Stimulated activated CD8-positive, alpha-beta memory T cell treated with anti-CD3 and anti-CD28 coated beads, Interleukin-4, amount 100 ng/mL, for 1 hour (primary cell): ENCODE measurements at places on chromosomes 1 and 21.

DNA sequence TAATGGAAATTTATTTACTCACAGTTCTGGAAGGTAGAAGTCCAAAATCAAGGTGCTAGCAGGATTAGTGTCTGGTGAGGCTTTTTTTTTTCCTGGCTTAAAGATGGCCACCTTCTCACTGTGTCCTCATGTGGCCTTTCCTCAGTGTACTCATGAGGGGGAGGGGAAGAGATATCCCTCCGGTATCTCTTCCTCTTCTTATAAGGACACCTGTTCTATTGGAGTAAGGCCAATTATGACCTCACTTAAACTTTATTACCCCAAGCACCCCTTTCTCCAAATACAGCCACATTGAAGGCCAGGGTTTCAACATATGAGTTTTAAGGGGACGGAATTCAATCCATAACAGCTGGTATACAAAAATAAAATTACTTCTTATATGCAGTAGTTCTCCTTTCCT lies 203.7 kb upstream of the C1orf87 start:
- DNase-seq: no peak

DNA sequence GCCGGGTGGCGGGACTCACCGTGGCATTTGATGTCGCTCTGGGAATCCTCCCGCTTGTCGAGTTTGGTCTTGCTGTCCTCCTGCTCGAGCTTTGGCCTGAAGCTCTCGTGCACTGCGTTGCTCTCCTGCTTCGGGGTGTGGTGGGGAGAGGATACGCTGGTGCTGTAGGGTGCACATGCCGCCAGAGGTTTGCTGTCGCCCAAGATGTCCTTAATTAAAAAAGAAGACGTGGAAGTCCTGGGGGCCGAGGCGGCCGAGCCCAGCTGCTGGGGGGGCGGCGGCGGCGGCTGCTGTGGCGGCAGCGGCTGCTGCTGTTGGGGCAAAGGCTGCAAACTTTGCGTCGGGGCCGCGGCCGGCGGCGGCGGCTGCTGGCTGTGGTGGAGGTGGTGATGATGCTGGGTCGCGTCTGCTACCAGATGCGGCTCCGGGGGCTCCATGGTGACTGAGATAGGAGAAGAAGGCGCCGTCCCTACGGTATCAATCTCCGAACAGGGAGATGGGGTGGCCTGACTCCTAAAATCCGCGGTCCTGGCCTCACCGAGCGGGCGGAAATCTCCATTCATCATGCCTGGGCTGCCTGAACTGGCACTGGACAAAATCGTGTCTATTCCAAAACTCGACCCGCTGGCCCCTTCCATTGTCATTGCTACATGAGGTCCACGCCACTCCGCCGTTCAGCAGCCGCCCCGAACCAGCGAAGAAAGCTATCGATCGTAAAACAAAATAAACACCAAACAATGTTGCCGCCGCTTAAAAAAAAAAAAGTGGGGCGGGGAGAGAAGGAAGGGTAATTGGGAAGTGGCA lies at the start of gene BARHL2:
Gene BARHL2 (minus strand): TSS at position 751 of the 804 bp plus-strand sequence. CDS start 107 bp downstream, at position 644.
- DNase-seq: no peak

DNA sequence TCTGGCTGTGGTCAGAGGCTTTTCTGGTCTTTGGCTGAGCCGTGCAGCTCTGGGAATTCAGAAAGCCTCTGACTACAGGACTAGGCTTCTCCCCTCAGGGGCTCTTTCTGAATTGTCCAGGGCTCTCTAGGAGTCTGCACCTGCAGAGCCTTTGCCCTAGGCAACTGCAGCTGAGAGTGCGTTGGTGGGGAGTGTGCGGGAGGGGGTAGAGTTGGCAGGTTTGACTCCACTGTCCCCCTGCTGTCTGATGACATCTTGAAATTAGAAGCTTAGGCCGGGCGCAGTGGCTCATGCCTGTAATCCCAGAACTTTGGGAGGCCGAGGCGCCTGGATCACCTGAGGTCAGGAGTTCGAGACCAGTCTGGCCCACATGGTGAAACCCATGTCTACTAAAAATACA lies 32.9 kb downstream of the KIAA1614 start:
- DNase-seq: no peak

GRCh38 chr1:229186373-229187056 lies 84.4 kb upstream of the RAB4A start:
- DNase-seq: no peak

DNA sequence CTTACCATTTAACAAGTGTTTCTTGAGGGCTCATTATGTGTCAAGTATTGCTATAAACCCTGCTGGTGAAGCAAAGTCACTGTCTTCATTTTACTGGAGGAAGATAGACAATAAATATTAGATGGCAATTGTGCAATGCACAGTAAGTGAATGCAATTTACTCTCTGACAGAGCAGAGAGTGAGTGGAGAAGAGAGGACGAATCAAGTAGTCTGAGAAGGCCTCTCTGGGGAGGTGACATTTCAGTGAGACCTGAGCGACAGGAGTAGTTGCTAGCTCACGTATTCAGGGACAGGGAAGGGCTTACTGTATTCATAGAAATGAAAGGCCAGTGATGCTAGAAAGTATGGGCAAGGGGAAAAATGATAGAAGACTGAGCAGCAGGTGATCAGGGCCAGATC lies 1.2 kb upstream of the NMNAT2 start:
- no peak for DNase-seq

DNA sequence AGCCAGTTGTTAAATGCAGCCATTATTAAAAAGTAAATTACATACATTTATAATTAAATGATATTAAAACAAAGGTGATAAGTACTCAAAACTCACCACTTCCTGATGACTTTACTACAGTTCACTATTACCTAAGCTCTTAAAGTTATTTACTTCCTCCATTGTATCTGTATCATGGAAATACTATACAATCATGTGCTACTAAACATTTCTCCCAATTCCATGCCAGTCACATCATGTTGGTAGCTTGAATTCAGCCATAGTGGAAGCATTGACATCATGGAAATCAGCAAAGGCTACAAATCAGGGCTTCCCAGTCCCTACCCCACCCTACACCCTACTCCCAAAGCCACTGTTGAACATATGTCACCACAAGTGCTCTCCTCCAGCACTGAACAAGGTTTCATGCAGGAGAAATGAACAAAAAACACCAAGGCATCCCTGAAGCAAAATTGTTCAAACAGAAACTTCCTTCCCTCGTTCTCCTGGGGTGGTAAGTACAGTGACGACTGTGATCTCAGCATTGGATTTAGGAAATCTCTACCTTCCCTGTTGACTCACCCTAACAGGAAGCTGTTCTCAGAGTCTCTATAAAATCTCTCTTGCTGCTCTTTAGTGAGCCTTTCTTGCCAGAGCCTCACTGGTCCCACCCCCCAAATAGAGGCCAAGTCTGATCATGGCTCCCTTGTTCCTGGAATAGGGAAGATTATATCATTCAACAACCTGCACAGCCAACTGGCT lies 12.7 kb downstream of the VSIG8 start:
- no peak for DNase-seq

DNA sequence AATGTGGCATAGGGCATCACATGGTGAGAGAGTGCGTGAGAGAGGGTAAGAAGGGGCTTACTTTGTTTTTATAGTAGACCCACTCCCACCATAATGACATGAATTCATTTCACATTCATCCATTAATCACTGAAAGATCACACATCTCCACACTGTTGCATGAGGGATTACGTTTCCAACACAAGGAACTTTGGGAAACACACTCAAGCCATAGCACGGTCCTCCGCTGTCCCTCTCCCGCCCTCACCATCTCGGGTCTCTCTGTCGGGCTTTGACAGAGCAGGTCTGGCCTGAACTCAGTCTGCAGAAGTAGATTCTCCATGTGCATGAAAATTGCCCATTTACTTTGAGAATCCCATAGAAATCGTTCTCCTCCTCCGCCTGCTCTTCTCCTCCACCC lies 312.2 kb downstream of the MATN1 start:
- DNase-seq: no peak

GRCh38 chr1:201310986-201311355 lies 27.7 kb downstream of the PKP1 start:
- DNase-seq: no peak

DNA sequence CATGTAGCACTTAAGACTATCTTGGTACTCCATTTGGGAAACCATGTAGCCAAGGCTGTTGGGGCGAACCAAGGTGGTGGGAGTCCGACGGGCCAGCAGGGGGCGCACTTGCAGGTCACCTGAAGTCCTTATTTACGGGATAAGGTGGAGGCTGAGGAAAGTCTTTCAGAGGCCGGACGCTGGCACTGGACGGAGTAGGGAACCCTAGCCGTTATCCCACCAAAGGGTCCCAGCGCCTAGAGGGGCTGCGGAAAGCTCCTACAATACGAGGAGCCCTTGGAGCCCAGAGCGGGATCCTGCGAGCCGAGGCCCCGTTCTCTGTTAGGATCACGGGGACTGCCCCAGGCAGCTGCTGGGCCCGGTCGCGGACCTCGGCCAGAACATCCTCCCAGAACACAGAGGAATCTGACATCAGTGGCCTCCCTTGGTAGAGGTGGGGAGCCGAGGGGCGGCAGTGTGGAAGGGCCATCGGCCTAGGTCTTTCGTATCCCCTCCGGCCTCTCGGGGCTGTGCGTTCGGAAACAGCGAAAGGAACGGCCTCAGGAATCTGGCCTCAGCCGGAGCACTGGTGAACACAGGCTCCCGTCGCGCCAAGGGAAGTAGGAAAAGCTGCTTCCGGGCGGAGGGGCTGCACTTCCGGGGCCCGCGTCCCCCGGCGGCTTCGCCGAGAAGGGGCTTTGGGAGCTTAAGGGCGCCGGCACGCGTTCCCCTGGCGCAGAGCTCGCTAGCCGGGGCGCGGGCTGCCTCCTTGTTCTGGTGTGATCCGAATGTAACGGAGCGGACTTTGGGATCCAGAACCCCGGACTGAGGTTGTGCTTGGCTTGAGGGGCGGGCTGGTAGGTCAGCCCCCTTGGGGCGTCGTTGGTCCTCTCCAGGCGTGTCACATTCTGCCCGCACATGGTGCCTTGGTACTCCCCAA lies 29.9 kb upstream of the RPTN start:
- DNase-seq: peak; percentile 67

GRCh38 chr1:220775240-220775853 lies 11.4 kb upstream of the MTARC1 start:
- DNase-seq: peak; percentile 7

GRCh38 chr1:212689196-212689725 lies 10.4 kb downstream of the BATF3 start:
- no peak for DNase-seq

- no peak for DNase-seq
Measured at GRCh38 chr1:156727492-156727891, 777 bp upstream of the METTL25B start.

DNA sequence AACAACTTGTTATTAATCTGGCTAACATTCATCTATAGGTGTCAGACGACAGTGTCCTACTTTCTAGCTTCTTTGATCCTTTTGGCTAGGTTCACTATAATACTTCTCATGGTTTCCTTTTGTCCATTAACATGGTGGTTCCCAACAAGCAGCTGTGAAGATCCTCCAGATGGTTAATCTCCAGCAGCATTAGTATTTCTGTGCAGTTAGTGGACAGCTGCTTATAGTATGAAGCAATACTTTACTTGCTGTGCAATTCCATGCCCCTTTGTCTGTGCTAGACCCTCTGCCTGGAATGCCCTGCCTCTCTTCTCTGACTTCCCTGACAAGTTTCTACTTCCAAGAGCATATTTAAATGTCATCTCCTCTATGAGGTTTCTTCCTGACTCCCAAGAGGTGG lies 41.7 kb upstream of the ARHGAP29 start:
- no peak for DNase-seq

GRCh38 chr1:48617252-48617651 lies 145.2 kb upstream of the SPATA6 start:
- DNase-seq: no peak

DNA sequence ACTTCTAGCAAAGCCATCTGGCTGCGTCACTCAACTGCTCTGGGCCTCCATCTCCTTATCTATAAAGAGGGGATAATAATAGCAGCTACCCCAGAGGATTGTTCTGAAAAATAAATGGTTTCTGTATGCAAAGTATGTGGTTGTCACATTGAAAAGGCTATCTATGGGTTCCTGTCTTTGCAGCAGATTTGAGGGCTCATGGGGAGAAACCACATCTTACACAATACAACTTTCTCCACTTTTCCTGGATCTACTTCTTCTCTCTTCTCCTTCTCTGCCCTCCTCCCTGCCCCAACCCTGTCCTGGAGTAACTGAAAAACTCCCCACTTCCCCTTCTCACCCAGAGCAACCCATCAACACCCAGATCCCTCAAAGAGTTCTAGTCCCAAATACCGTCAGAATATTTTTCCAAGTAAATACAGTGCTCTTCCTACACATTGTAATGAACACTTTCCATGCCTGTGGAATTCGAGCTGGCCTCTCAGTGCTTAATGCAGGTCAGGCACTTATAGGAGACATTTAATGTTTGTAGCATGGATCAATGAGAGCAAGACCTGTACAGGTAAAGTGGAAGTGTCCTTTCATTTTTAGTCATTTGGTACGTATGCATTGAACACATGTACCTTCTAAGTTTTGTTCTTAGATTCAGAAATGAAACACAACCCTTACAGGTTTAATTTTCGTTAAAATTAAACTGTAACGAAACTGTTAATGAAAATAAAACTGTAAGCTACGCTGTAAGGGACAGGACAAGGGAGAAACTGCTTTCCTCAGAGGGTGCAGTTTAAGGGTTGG lies 131.9 kb downstream of the AK5 start:
- no peak for DNase-seq

DNA sequence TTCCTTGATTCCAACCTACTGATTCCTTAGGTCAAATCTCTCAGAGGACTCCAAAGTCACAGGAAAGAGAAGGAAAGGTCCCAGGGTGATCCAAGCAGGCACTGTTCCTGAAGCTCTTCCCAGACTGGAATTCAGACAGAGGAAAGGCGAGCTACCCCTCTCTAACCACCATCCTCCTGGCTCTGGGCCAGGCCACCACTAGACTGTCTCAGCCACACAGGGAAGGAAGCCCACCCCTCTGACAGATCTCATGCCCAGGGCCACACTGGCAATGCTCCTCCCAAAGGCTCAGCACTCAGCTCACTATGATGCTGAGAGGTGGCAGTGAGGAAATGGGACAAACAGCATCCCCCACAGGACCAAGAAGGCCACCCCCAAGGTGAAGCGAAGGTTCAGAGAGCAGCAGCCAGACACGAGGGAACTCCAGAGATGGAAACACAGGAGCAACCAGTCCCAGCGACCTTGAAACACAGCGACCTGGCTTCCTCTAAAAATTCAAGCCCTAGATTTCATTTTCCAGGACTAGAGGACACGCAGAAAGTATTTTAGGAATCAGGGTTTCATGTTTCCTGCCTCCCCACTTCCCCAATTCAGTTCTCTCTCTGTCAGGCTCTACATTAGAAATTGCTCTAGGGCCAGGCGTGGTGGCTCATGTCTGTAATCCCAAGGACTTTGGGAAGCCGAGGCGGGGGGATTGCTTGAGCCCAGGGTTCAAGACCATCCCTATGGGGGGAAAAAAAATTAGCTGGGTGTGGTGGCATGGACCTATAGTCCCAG lies 18.8 kb downstream of the PIK3C2B start:
- no peak for DNase-seq

GRCh38 chr1:21930080-21930571 lies 7.0 kb downstream of the HSPG2 start:
- no peak for DNase-seq

- DNase-seq: no peak
Measured at GRCh38 chr1:192350356-192350755, 33.6 kb downstream of the RGS21 start.
